ENCODE measurements at places on chromosomes 5 and 9. TPM values are rescaled to one million over a fixed set of nuclear protein-coding genes. Genes with fewer than 3 reads are reported as not detected.

FAM200C gene
- total RNA-seq, result 5.0 TPM

- DNase-seq, result peak; percentile 87
These were observed 14.0 kb downstream of the BOD1 start for GRCh38 chr5:173602423-173602822.

GRCh38 chr9:92333282-92333634 lies 7.5 kb downstream of the CENPP start:
- DNase-seq, result no peak

GRCh38 chr5:32565145-32565544 lies 20.2 kb upstream of the SUB1 start:
- DNase-seq, result no peak

NSG2 gene
- not detected for total RNA-seq

KLHL3 gene
- not detected for total RNA-seq

DNA sequence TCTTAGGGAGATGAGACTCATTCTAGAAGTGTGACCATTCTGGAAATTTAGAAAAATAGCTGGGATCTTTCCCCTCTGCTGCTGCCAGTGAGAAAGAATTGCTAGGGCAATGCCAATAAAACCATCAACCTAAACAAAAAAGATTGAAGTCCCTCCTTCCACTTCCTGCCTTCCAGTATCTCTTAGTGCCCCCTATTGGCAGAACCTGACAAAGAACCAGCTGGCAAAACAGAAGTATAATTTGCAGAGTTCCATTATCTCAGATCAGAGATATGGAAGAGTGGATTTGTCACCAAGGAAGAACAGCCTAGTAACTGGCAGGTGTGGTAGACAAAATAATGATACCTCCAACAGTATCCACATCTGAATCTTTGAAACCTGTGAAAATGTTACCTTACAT lies 13.8 kb upstream of the PLCXD3 start:
- no peak for DNase-seq

DNA sequence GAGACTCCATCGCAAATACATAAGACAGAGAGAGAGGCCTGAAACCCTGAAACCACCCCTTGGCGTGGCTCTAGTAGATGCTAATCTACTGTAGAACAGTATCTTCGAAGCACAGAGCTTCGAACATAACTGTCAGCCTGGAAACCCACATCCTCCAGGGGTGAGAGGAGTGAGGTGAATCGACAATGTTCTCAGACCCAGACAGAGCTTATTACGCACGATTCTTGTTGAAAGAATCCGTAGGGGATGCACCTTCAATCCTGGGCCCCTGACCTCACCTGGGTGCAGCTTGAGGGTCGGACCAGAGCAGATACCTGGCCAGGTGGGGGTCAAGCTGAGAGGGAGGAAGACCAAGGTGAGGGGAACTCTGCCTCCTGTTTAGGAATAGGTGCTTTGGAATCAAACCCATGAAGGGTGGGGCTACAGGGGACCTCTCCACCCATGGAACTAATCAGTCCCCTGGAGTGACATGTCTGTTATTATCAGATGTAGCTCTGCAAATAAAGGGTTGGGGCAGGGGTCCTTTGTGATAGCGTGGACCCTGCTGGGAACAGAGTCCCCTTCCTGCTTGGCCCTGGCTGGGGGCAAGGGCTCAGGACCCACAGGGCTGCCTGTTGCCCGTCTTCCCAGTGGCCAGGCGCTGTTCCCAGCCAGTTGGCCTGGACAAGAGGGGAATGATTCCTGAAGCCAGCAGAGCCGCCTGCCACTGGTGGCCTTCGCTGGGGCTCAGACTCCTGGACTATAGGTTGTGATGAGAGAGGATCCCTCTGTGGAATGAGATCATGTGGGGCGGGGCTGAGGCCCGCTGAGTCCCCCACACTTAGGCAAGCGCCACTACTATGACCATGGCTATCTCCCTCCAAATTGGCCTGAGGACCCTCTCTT lies 41.2 kb downstream of the DBH start:
- DNase-seq, result no peak

- DNase-seq, result no peak
These were observed 83.0 kb downstream of the STK10 start for GRCh38 chr5:172104801-172105701.

Data from SJSA1 (cell line).